ENCODE measurements at places on chromosomes 3 and 15.

GRCh38 chr3:21377071-21377769, 373.8 kb downstream of the ZNF385D start:
- DNase-seq, result no peak

DNA sequence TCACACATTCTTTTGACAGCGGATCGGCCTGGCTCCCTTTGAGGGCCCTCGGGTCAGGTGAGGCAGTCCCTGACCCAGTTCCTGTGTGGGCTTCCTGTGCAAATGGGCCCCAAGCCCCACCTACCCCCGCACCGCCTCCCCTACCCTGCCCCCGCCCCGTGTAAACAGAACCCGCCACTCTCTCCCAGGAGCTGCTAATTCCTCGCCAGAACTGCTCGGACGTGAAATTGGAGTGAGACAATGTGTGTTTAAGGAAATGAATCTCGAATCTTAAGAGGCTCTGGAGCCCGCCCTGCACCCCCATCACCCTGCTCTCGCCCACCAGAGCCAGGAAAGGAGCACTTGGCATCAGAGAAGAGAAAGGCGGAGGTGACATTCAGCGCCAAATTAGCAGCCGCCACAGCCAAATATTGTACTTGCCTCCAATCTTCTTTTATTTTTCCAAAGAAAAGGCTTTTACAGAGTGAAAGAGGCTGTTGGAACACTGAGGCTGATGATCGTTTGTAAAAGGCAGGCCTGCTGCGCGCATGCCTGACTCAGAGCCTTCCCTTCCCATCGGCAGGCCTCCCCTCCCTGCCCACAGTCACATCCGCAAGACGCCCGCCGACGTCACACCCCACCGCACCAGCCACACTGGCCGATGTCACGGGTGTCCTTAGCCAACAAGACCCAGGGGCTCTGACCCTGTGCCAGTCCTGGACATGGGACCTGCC, 53.1 kb downstream of the CACNA2D2 start:
- no peak for DNase-seq

GRCh38 chr3:127002195-127003174, 19.6 kb downstream of the PLXNA1 start:
- no peak for DNase-seq

- no peak for DNase-seq
These were observed 644.2 kb downstream of the GRM7 start for GRCh38 chr3:7504886-7505775.

- DNase-seq, result no peak
These were observed 50.0 kb downstream of the RASGRP1 start for GRCh38 chr15:38514601-38515000.

GRCh38 chr15:67680641-67681040, 138.1 kb downstream of the MAP2K5 start:
- no peak for DNase-seq

DNA sequence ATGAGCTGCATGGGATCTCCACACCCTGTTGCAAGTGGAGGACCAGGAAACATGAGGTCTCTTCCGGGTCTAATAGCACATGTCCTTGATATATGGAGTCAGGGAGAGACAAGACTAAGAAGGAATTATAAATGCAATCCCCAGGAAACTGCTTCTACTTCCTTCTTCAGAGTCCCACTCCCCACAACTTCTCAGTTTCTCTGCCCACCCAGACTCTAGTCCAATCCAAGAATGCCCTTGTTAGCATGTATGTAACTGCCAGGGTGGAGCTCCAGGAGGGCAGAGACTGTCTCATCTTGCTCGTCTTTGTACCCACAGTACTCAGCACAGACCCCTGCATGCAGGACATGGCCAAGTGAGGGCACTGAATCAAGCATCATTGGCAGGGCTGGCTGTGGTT, 8.3 kb downstream of the DAPK2 start:
- no peak for DNase-seq

- no peak for DNase-seq
These were observed 24.8 kb downstream of the TMOD2 start for GRCh38 chr15:51775967-51776816.

GRCh38 chr3:149593418-149594160, 64.2 kb downstream of the WWTR1 start:
- DNase-seq, result peak; percentile 72

DNA sequence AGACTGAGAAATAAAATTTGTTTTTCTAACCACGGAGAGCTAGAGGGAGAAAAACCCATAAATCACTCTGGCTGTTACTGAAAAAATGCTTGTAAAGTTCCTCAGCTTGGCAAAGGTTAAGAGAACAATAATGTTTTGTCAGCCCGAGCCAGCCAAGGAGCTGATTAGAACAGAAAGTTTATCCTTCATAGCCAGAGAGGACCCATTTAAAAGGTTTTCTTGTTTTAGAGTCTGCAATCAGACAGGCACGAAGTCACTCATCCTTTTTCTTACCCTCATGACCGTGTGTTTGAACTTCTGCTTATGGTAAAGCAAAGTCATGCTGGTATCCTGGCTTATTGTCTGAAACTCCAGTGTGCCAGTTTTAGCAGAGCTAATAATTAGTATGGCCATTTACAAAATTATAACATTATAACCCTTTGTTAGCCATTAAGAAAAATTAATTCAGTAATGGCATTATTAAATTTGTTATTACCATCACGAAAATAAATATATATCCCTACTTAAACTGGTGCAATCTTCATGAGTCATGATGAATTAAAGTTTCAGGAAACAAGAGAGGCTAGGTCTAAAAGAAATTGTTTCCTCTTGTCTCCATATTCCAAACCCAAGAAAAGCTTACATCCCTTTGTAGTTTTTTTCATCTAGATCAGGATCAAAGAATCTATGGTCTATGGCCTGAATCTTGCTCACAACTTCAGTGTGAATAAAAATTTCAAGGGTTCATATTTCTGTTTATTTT, 13.5 kb upstream of the STXBP5L start:
- DNase-seq, result peak; percentile 59

- no peak for DNase-seq
These were observed 1041.2 kb downstream of the TUSC7 start for GRCh38 chr3:117750674-117751269.

GRCh38 chr3:152313430-152313829, 44.7 kb downstream of the MBNL1 start:
- DNase-seq, result no peak

DNA sequence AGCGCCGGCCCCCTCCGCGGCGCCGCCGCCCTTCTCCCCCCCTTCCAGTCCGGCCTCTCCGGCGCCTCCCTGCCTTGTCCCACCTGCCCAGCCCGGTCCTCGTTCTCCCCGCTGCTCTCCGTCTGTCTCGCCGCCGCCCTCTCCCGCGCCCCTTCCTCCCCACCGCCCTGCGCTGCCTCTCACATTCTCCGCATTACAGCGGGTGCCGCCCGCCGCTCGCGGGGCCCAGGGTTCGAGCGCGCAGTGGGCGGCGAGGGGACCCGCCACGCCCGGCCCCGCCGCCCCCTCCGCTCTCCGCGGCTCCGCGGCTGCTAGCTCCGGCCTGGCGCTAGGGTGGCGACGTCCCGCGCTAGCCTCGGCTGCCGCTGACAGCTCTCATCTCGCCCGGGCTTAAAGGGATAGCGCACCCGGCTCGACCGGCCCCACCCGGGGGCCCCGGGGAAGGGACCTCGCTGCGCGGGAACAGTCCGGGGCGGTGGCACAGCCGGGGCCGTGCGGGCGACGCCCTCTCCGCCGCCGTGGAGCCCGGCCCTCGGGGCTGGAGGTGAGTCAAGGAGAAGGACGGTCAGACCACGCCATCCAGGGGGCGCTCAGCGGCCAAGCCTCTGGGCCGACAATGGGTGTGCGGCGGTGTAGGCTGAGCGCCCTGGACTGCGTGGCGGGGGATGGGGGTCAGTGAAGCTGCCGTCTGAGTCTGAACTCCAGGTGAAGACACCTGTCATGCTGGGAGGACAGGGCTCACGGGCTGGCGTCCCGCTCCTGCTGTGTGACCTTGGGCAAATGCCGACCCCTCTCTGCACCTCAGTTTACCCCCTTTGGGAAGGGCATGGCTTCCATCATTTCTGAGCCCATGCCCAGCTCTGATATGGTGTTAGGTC, 187.4 kb upstream of the LINGO1 start:
- no peak for DNase-seq

DNA sequence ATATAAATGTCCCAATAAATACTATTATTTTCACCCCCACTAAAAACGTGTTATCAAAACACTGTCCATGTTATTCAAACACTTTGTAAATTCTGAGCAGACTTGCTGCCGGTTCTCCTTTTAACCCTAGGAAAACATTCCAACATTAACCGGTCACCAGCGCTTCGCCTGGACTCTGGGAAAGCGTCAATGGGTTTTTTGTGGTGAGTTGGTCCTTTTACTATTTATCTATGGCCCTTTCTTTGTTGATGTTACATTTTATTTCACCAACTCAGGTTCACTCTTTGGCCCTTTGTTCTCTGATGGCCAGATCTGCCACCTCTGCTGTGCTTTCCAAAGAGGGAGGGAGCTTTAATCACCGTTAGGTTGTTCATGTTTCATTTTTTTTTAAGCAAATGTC, 4.1 kb upstream of the EOMES start:
- DNase-seq, result no peak

DNA sequence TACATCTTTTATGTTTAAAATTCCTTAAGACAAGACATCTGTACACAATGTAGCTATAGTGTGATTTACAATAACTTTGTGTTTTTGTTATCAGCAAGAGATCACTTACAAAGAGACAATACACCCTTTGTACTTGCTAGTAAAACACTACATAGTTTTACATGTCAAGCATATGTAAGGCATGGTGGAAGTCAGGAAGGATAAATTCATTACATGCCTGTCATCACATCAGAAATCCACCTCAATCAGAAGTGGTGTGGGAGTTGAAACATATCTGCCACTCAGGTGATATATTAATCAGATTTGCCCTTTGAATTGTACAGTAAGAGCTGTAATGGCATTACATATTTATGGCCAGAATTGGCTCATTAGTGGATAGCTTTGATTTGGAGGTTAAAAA, 95.5 kb downstream of the MBNL1 start:
- no peak for DNase-seq

DNA sequence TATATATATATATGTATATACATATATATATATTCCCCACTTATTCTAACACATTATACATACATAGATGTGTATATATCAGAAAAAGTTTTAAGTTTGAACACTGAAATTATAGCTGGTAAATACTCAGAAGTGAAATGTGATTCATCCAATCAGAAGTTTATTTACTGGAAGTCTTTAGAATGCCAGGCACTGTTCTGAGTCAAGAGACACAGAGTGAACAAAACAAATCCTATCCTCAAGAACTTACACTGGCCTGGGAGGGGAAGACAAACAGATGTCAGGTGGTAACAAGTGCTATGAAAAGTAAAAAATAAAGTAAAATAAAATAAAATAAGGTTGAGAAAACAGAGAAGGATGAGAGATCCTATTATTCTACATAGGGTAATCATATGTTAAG, 13.4 kb downstream of the DHX36 start:
- no peak for DNase-seq

- no peak for DNase-seq
These were observed 28.9 kb downstream of the NXPE3 start for GRCh38 chr3:101807888-101808287.

- no peak for DNase-seq
These were observed 95.1 kb downstream of the IL1RAP start for GRCh38 chr3:190608850-190609589.

GRCh38 chr3:45528429-45528828, 66.1 kb upstream of the LIMD1 start:
- no peak for DNase-seq

DNA sequence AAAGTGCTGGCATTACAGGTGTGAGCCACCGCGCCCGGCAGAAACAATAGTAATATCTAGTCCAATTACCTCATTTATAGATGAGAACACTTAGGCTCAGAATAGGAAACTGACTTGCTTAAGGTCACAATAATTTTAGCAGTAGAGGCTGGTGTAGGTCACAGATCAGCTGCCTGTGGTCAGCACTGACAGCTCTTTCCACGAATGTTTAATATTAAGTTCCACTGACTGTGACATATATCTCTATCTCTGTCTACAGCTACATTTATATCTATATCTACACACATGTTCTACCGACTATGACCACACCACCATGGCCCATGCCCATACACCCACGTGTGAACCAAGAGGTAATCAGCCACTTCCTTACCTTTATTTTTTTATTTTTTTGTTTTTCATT, 40.2 kb upstream of the DLG1 start:
- no peak for DNase-seq

DNA sequence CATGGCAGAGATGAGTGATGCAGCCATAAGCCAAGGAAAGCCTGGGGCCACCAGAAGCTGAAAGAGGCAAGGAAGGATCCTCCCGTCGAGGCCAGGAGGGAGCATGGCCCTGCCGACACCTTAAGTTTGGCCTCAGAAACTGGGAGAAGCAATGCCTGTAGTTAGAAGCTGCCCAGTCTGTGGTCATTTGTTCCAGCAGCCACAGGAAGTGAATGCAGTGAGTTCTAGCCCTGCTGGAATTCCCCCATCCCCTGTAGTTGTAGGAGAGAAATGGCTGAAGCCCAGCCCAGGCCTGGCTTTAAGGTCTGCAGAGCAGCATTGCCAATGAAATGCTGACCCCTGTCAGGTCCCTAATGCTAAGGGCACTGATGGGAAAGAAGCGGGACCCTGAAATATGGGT, 12.2 kb upstream of the CHSY1 start:
- no peak for DNase-seq

- DNase-seq, result no peak
These were observed 36.9 kb downstream of the PCSK6 start for GRCh38 chr15:101452572-101452971.

All from NCI-H1048 (cell line).